ENCODE measurements at places on chromosomes 1 and 21. TPM values are rescaled to one million over a fixed set of nuclear protein-coding genes. Genes with fewer than 3 reads are reported as not detected.

Gene ATP5PB
- total RNA-seq: 79.6 TPM

Gene APOBEC4
- total RNA-seq: not detected

- no peak overlapping the region for H3K27ac ChIP-seq
- H3K27me3 ChIP-seq: no peaks in the 10 kb centered on the region
- no peaks in the 10 kb centered on the region for H3K36me3 ChIP-seq
- no peaks in the 10 kb centered on the region for H3K4me1 ChIP-seq
- DNase-seq: no peak
Measured at GRCh38 chr1:56355918-56356317, 223.4 kb downstream of the PLPP3 start.

DNA sequence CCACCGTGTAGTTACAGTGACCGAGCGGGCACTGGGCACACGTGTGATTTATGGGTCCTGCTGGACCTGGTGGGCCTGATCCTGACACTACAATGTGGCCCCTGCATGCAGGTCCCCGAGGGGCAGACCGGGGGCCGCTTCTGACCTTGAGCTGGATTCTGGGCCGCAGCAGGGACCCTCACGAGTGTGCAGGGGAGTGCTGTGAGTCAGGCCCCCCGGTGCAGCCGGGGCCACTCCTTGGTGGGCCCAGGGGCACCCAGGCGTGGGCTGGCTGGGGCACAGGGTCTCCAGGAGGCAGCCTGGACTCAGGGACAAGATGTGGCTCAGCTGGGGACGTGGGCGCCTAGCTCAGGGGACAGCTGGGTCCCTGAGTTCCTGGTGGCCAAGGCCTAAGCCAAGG is 77.5 kb upstream of the TTC34 start:
- peaks cover 12% of the 10 kb centered on the region for H3K4me1 ChIP-seq
- no peak for DNase-seq
- H3K27ac ChIP-seq: no peak overlapping the region

- H3K4me3 ChIP-seq: no peak overlapping the region
- no peaks in the 10 kb centered on the region for H3K36me3 ChIP-seq
- H3K27me3 ChIP-seq: no peaks in the 10 kb centered on the region
- peaks cover 20% of the 10 kb centered on the region for H3K4me1 ChIP-seq
- DNase-seq: no peak
Measured at GRCh38 chr1:10942542-10942912, 69.9 kb upstream of the TARDBP start.

DNA sequence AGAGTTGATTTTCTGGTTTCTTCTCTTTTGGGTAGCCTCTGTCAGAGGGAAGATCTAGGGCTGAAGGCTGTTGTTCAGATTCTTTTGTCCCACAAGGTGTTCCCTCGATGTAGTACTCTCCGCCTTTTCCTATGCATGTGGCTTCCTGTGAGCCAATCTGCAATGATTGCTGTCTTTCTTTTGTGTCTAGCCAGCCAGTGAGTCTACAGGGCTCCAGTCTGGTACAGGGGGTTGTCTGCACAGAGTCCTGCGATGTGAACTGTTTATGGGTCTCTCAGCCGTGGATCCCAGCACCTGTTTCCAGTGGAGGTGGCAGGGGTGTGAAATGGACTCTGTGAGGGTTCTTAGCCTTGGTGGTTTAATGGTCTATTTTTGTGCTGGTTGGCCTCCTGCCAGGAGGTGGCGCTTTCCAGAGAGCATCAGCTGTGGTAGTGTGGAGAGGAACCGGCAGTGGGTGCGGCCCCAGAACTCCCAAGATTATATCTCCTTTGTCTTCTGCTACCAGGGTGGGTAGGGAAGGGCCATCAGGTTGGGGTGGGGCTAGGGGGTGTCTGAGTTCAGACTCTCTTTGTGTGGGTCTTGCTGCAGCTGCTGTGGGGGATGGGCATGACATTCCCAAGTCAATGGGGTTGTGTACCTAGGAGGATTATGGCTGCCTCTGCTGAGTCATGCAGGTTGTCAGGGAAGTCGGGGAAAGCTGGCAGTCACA is 81.3 kb upstream of the C21orf91 start:
- no peaks in the 10 kb centered on the region for H3K27me3 ChIP-seq
- H3K27ac ChIP-seq: peak overlapping the region; percentile 84
- H3K4me3 ChIP-seq: no peak overlapping the region
- no peaks in the 10 kb centered on the region for H3K36me3 ChIP-seq
- peaks cover 26% of the 10 kb centered on the region for H3K4me1 ChIP-seq
- DNase-seq: no peak

GRCh38 chr1:21379571-21379970 is 60.4 kb upstream of the NBPF3 start:
- H3K27ac ChIP-seq: no peak overlapping the region
- H3K4me3 ChIP-seq: no peak overlapping the region
- H3K27me3 ChIP-seq: peaks cover 5% of the 10 kb centered on the region
- peaks cover 22% of the 10 kb centered on the region for H3K4me1 ChIP-seq

Data from suprapubic skin (tissue), 4 donors.